ENCODE measurements at places on chromosomes 6 and 20.

DNA sequence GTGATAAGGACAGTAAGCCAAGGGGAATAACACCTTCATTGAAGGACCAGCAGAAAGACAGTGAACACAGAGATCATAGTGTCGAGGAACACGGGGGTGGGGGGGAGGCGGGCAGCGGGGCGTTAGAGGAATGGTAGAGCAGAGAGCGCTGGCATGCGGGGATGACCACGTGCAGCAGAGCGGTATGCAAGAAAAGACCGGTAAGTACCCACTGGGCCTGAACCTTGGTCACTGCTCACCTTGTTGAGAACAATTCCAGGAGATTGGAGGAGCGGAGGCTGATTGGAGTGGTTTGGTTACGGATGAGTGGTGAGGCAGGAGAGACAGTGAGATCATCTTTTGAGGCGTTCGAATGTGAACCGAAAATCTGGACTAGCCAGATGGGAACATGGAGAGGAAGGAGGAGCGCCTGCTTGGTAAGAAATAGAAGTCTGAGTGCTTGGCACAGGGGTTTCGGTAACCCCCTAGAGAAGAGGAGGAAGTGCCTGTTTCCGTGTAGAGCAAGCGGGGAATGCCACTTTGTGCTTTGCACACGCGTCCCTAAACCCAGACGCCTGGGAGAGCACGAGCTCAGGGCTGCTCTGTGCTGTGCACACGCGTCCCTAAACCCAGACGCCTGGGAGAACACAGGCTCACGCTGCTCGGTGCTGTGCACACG lies 70.0 kb downstream of the FAM120B start:
- DNase-seq: no peak

GRCh38 chr6:72813807-72814596 lies 192.1 kb downstream of the KCNQ5 start:
- no peak for DNase-seq

DNA sequence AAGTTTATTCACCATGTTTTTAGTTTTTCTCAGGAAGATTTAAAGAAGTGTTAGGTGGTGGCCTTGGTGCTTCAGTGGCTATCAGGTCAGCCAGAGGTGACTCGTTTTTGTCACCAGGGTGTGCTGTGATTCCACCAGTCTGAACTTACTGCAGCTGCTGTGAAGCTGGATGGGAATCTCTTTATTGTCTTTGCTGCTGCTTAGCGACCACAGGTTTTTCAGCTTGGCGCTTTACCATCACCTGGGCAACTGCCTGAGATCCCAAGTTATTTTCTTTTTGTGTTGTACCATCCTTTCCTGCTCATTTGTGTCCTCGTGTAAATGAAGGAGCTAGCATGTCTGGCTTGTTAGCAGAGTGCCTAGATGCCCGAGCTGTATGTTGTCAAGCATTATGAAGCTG lies 146.9 kb downstream of the MACROD2 start:
- DNase-seq: peak; percentile 34

DNA sequence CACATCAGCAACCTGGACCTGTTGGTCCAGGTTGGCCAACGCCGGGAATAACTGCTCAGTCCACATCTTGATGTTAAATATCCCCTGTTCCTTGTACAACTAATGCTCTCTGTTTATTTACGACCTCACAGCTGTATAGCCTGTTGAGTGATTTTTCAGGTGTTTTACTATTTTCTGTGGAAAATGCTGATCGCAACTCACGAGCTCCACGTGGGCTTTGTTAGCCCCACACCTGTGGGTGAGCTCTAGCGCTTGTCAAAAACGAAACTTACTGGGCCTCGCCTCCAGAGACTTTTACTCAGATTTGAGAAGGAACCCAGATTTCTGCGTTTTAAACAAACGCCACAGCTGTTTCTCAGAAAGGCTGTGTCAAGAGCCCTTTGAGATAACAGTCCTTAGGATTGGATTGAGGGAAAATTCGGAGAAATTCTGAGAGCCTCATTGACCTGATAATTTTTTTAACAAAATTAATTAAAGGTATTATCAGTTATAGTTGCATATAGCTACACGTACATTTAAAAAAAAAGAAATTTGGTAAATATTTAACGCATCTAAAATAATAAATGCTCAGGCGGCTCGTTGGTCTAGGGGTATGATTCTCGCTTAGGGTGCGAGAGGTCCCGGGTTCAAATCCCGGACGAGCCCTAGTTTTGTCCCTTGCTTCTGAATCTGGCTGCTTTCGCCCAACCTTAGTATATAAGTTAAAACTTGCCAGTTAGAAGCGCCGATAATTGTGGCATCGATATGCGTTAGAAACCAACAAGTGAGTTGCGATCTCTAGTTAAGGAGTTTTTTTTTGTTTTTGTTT lies 16.7 kb downstream of the HMGN4 start:
- no peak for DNase-seq

DNA sequence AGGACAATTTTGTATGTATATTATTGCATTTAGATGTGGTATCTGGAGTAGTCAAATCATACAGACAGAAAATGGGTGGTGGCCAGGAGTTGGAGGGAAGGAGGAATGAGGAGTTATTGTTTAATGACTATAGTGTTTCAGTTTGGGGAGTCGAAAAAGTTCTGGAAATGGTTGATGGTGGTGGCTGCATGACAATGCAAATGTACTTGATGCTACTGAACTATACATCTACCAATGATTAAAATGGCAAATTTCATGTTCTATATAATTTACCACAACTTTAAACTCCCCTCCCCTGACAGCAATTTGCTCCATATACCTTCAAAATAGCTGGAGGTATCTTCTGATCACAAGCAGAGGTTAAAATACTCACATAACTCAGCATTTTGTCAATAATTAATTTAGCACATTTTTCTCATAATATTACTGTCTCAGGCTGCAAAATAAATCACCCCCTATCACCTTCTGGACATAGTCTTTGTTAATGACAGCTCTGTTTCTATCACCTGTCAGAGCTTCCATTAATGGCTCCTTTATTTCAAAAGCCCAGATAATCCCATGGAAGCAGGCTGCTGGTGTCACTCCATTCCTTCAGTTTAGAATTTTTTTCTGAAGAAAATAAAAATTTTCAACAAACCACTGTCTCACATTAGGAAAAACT lies 25.7 kb upstream of the RHAG start:
- no peak for DNase-seq

DNA sequence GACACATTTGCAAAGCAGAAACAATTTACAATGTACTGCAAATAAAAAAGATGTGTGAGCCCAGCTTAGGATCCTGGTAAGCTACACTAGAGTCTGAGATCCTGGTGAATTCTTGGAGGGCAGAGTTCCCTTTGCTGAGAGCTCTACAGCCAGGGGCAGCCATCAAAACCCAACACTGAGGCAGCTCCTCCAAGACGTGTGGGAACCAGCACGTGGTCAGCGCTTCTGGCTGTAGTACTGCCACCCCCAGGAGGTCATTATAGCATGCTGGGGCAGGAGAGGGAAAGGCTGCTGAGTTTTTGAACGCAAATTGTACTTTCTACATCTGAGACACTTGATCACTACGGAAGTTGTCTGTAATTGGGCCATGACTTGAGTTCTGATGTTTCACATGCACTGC lies 131.5 kb downstream of the INSM1 start:
- DNase-seq: no peak

DNA sequence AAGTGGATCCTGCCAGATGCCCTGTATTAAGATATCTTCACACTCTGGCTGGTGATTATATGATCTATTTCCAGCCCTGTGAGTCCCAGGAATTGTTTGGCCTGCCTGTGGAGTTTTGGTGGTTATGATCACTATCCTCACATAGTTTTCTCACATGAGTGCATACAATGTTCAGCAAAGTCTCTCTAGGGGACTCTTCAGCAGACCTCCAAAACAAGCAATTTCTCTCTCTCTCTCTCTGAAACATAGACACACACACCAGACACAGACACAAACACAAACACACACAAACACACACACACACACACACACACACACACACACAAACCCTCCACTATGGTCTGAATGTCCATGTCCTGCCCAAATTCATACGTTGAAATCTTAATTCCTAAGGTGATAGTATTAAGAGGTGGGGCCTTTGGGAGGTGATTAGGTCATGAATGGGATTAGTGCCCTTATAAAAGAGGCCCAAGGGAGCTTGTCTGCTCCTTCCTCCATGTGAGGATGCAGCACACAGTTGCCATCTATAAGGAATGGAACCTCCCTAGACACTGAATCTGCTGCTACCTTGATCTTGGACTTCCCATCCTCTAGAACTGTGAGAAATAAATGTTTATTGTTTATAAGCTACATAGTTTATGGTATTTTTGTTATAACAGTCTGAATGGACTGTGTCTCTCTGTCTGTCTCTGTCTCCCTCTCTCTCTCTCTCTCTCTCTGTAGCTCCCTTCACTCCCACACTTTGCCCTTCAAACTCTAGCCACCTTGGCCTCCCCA lies 22.0 kb upstream of the SYNJ2 start:
- DNase-seq: no peak

GRCh38 chr6:119061215-119061614 lies 17.2 kb downstream of the FAM184A start:
- DNase-seq: no peak

DNA sequence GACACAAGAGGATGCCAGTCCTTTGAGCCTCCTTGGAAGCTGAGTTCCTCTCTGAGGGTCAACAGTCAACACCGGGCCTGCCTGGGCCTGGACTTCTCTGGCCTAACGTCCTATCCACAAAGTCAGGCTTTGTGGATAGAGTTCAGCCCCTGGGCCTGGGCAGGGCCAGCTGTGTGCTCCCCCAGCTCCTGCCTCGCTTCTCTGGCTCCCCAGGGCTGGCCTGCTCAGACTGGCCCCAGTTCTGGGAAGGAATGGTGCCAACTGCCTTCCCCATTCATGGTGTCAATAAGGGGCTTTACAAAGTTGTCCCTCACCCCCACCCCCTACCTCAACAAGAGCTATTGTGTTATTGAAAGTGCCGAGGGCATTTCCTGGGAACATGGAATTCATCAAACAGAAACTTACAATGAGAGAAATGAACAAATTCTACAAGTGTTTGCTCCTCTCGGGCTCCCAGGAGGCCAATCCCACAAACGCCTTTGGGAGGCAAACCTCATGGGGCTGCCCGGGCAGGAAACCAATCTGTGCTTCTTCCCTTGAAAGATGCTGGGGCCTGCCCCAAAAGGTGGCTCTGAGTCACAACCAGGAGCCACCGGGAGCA lies 26.5 kb upstream of the PPP1R14C start:
- DNase-seq: no peak

- DNase-seq: no peak
Observed at GRCh38 chr6:31791324-31792089, 4.0 kb downstream of the VARS1 start.

- DNase-seq: no peak
Observed at GRCh38 chr6:151060096-151060765, 179.5 kb upstream of the AKAP12 start.

- DNase-seq: no peak
Observed at GRCh38 chr20:48819821-48820648, 7.8 kb downstream of the PREX1 start.

DNA sequence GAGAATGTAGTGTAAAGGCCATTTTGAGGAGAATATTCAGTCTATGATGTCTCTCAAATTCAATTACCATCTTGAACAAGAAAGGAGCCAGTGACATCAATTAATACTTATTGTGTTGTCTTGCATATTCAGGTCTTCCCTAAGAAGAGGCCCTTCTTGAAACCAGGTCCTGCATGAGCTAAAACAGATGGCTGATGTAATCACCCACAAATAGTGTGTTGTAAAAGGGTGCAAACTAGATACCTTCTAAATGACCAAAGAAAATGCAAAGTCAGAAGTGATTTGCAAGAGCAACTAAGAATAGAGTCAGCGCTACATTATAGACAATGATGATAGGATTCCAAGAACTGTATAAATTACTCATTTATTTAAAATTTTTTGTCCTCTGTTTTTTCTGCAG lies 97.0 kb downstream of the BTBD3 start:
- no peak for DNase-seq

DNA sequence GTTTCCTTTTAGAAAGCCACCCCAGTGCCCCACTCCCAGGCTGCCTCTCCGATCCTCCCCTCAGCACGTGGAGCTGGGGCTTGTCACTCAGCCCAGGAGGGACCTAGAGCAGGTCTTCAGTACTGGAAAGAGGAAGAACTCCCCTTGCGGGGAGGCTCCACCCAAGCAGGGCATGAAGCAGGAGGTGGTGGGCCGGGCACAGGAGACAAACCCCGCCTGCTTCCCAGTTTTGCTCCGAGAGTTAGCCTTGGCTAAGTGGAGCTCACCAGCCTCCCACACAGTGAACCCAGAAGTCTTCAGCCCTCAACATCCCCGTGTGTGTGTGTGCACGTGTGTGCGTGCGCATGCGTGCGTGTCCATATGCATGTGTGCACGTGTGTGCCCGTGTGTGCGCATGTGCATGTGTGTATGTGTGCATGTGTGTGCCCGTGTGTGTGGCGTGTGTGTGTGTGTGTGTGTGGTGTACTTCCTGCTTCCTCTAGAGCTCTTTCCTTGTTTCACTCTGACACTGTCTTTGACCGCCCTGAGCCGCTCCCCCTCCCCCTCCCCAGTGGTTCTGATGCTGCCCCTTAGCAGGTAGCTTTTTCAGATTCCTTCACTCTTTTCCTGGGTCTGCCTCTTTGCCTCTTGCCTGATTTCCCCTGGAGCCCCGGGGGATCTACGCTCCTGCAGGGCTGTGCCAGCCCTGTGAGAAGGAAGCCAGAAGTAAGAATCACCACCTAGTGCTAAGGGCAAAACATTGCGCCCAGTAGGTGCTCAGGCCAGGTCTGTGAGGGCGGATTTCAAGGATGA lies 239.8 kb downstream of the CDC5L start:
- no peak for DNase-seq
